ENCODE measurements at places on chromosomes 2 and 18.
A peak's percentile ranks its signal among the peaks of the same experiment; 100 is the strongest.

GRCh38 chr2:226378753-226379705, 420.6 kb downstream of the IRS1 start:
- no peak for DNase-seq

GRCh38 chr2:120802867-120803484, 67.3 kb downstream of the GLI2 start:
- DNase-seq, result peak; percentile 10

DNA sequence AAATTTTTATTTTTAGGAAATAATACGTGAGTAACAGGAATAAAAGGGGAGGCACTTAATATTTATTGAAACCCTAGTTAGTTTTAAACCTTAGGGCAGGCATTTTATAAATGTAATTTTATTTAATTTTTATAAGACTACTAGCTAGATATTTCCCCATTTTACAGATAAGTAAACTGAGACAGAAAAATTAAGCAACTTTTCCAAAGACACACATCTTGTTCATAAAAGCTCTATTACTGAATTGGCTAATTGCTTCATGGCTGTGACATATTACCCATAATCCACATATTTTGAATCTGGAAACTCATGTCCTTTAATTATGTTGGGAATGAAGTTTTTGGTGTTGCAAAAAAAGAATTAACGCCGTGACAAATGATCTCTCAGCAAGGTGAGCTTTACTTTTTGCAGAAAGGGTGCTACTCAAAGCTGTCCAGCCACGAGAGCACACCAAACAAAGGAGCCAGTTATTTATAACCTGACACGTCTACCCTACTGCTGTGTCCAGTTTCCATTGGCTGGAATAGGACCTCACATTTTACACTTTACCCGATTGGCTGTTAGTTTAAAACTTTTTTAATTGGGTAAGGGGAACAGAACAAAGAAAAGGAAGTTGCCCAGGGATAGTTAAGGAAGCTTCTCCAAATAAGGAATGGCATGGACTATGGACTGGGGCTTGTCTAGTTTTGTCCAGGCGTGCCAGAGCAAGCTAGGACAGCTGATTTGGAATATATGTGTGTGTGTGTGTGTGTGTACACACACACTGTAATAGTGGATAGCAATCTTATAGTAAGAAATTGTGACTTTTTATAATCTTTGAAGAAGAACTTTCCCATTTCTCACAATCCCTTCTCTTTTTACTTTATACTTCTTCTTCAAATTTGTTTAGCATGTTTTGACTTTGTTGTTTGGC, 54.2 kb downstream of the COMMD1 start:
- DNase-seq, result no peak

DNA sequence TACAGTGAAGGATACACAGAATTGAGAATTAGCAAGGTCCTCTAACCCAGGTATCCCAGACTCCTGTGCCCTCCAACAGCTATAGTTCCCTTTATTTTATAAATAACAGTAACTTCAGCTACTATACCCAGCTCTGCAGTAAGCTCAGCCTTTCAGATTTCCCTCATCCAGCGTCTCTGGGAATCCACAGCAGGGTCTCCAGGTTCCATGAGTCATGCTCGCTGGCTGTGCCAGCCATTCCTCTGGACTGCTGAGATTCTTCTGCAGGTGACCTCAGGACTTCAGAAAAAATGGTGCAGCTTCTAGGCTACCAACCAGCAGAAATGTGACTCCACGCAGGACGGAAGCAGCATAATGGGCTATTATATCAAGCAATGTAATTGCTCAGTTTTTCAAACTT, 419.3 kb downstream of the ZNF516 start:
- DNase-seq, result no peak

DNA sequence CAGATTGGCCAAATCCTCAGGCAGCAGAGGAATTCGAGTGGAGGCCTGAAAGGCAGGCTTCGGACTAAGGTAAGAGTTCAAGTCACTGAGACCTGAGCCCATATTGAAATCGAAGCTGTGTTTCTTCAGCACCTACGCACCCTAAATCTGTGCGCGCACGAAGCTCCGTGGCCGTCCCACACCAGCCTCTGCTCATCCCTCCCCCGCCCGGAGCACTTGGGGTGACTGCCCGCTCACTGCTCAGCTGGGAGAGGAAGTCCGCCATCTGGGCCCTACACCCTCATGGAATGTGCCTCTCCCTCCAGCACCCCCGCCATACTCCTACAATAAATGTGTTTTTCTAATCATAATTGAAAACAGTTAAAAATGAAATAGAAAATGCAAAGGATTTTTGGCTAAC, 734.5 kb downstream of the GALR1 start:
- no peak for DNase-seq

Data from hematopoietic multipotent progenitor cell treated with erythropoietin and hydrocortisone succinate and interleukin-3 and kit ligand, for 4 days (in vitro differentiated cells).